Sigmoid colon (tissue), 7 donors: ENCODE measurements at places on chromosomes 4 and X. TPM values are rescaled to one million over a fixed set of nuclear protein-coding genes. Genes with fewer than 3 reads are reported as not detected.

DNA sequence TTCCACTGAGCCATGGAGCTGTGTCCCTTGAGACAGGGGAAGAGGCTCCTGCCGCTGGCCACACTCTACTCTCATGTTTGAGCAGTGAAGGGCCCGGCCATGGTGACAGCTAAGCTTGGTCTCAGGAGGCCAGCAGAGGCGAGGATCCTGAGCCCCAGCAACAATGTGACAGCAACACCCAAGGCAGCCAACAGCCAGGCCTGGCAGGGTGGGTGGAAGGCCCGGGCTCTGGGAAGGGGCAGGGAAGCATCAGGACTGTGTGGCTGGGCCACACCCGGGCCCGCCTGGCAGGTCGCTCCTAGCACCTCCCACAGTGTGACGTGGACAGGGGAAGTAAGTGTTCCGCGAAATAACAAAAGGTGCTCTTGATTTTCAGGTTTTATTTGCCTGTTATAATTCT lies 24.8 kb downstream of the L1CAM start:
- no peak for DNase-seq
- no peak overlapping the region for H3K4me3 ChIP-seq
- H3K4me1 ChIP-seq = no peaks in the 10 kb centered on the region
- no peak overlapping the region for H3K27ac ChIP-seq
- no peaks in the 10 kb centered on the region for H3K36me3 ChIP-seq

GRCh38 chr4:60450054-60450453 lies 750.1 kb upstream of the ADGRL3 start:
- H3K27me3 ChIP-seq = no peaks in the 10 kb centered on the region
- H3K36me3 ChIP-seq = no peaks in the 10 kb centered on the region
- no peak overlapping the region for H3K4me3 ChIP-seq
- no peak for DNase-seq
- H3K27ac ChIP-seq = no peak overlapping the region
- H3K4me1 ChIP-seq = no peaks in the 10 kb centered on the region

GRCh38 chr4:68909385-68909784 lies 42.2 kb downstream of the UGT2A3 start:
- H3K27ac ChIP-seq = no peak overlapping the region
- H3K4me3 ChIP-seq = no peak overlapping the region
- H3K27me3 ChIP-seq = no peaks in the 10 kb centered on the region
- no peaks in the 10 kb centered on the region for H3K4me1 ChIP-seq

Gene VCX3A
- total RNA-seq = not detected

- no peak overlapping the region for H3K4me3 ChIP-seq
- H3K36me3 ChIP-seq = no peaks in the 10 kb centered on the region
- no peaks in the 10 kb centered on the region for H3K27me3 ChIP-seq
- H3K4me1 ChIP-seq = no peaks in the 10 kb centered on the region
- no peak overlapping the region for H3K27ac ChIP-seq
Observed at GRCh38 chr4:123996718-123997510, 600.3 kb downstream of the SPRY1 start.

DNA sequence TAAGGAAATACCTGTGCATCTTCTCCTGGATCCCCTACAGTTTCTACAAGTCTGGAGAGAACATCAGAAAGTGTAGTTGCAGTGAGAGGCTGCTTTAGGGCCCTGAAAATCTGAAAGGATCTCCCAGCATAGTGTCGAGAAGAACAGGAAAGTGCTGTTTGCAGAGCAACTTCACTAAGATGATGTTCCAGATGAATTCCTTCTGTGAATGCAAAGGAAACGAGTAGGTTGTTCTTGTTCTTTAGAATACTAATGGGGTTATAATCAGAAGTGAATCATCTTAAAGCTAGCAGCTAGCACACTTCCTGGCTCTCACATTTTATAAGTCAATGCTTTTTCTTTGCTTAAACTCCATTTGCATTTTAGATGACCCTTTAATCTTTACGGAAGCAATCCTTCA lies 53.7 kb downstream of the ZAR1 start:
- no peaks in the 10 kb centered on the region for H3K4me1 ChIP-seq
- no peak for DNase-seq
- H3K27me3 ChIP-seq = no peaks in the 10 kb centered on the region
- no peak overlapping the region for H3K4me3 ChIP-seq
- H3K27ac ChIP-seq = no peak overlapping the region
- H3K36me3 ChIP-seq = peaks cover 94% of the 10 kb centered on the region

DNA sequence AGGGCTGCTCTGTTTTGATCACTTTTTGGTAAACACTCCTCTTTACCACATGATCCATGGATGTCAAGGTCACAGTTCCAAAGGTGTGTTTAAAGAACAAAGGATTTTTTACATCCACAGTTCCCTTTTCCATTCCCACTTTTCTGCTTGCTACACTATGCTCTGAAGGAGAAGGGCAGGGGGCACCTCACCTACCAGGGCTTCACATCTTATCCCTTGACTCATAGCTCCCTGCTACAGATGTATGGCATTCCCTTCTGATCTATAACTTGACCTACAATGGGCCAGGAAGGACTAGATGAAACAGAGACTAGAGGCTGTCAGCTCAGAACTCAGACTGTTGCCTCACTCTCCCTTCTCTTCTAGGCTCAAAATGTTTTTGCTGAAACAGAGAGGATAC lies 233.1 kb upstream of the RPS6KA3 start:
- no peaks in the 10 kb centered on the region for H3K4me1 ChIP-seq
- no peak for DNase-seq
- H3K27ac ChIP-seq = no peak overlapping the region
- H3K36me3 ChIP-seq = no peaks in the 10 kb centered on the region
- no peak overlapping the region for H3K4me3 ChIP-seq

Gene RNF128
- total RNA-seq = 0.36 TPM
